Activated CD8-positive, alpha-beta T cell treated with anti-CD3 and anti-CD28 coated beads for 36 hours (primary cell): ENCODE measurements at places on chromosomes 2 and 18. TPM values are rescaled to one million over a fixed set of nuclear protein-coding genes. Genes with fewer than 3 reads are reported as not detected.

The DNAJC10 gene
- total RNA-seq = 42.2 TPM

The PTPRN gene
- total RNA-seq = 0.92 TPM

- H3K4me1 ChIP-seq = no peaks in the 10 kb centered on the region
- no peaks in the 10 kb centered on the region for H3K36me3 ChIP-seq
- no peak for DNase-seq
Measured at GRCh38 chr18:60372596-60372995, at the start of gene MC4R. Gene MC4R (minus strand): TSS chr18:60372775. CDS start chr18:60372349, 426 bp downstream.

DNA sequence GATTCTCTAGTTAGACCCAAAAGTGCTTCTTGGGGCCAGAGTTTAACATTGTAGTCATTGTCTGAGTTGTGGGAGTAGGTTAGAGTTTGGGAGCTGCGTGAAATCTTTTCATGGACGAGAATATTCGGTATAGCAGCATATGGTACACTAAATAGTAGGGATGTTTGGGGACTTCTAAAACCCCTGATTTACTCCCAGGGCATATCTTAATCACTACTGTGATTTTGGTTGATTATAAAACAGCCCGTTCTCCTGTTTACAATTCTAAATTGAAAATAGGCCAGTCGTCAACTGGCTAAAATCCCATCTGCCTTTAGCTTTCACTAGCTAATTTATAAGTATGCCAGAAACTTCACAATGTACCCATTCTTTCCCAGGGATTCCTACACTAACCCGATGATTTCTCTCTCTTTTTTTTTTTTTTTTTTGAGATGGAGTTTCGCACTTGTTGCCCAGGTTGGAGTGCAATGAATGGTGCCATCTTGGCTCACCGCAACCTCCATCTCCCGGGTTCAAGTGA, 44.3 kb downstream of the MOB4 start:
- no peak overlapping the region for H3K4me3 ChIP-seq
- peaks cover 24% of the 10 kb centered on the region for H3K36me3 ChIP-seq
- DNase-seq = no peak
- H3K27ac ChIP-seq = no peak overlapping the region

- no peaks in the 10 kb centered on the region for H3K27me3 ChIP-seq
- peaks cover 34% of the 10 kb centered on the region for H3K4me1 ChIP-seq
- peak; percentile 62 for DNase-seq
- H3K4me3 ChIP-seq = no peak overlapping the region
Measured at GRCh38 chr2:159226059-159226461, 60.4 kb downstream of the WDSUB1 start.
